Fibroblast of skin of back (primary cell): ENCODE measurements at places on chromosomes 2 and 18.

DNA sequence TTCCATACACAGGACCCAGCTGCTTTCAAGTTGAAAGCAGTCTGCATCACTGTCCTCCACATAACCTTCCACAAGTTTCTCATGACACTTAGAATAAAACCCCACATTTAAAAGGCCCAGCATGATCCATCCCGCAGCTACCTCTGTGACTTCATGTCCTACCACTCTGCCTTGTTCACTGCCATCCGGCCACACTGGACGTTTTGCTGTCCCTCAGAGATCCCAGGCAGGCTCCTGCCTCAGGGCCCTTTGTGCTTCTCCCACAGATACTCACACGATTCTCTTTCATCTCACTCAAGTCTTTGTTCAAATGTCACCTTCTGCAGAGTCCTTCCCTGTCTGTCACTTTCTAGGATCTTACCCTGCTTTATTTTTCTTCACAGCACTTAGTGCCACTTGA, 232.9 kb upstream of the BOD1L2 start:
- DNase-seq = no peak

- no peak for DNase-seq
Measured at GRCh38 chr2:120522151-120522751, 176.3 kb downstream of the INHBB start.

DNA sequence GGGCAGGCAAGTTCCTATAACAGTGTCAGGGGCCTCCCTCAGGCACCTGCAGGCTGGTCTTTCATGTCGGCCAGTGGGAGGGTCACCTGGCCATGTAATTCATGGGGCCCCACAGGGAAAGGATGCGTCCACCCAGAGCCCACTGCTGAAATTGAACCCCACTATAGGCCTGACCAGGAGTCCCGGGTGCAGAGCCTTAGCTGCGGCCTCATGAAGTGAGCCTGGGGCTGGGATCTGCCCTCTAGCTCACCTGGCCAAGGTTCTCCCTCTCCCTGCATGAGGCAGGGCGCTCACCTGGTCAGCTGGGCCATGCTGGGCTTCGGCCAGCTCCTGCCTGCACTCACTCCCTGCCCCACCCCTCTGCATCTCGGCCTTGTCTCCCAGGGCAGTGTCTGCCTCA, 41.1 kb downstream of the C1QL2 start:
- no peak for DNase-seq

DNA sequence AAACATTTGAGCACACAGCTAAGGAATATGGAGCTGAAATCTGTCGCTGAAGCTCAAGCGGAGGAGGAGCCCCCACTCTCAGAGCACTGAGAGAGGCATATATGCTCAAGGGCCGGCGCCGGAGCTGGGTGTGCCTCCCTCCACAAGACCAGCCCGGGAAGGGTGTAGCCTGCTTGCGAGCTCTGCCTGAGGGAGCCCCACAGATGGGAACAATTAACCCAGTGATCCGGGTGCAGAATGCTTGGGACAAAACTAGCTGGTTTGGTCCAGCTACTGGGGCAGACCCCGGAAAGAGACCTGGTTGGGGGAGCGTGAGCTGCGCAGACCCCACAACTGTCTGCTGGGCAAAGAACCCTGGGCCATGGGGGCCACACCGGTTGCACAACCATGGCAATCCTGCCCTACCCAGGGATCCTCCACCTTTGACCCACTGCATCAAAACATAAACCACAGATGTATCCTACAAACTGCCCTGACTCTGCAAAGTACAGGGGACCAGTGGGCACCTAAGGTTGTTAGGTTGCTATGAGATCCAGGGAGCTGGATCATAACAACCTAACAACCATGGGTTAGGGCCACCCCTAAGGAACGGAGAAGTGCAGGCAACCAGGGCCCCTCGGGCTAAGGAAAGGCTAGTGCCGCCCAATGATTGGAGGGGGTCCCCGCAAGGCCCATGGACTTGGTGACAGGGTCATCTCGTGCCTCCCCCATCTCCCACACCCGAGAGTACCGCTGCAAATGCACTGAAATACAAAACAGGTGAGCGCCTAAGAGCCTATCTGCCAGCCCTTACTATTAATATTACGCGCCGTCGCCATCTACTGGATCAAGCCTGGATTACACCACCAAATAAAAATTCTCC, 53.4 kb upstream of the SCN1A start:
- peak; percentile 44 for DNase-seq
